Smooth muscle cell of bladder (primary cell): ENCODE measurements at places on chromosomes 11 and 22. TPM values are rescaled to one million over a fixed set of nuclear protein-coding genes. Genes with fewer than 3 reads are reported as not detected.

The ANKK1 gene
- under 0.01 TPM in 1 of 2 replicates, not detected in the other for total RNA-seq

The NXPE1 gene
- 0.09 TPM in 1 of 2 replicates, not detected in the other for total RNA-seq

The SMTNL1 gene
- not detected in 2 replicates for total RNA-seq

The DRD2 gene
- not detected in 2 replicates for total RNA-seq

The MS4A4E gene
- total RNA-seq: not detected in 2 replicates

The PDE3B gene
- total RNA-seq: 1.4 and 3.1 TPM in 2 replicates

The TTC36 gene
- total RNA-seq: 0.43 and 0.46 TPM in 2 replicates

The SPDYC gene
- not detected in 2 replicates for total RNA-seq

The GUCY1A2 gene
- 0.14 and 0.28 TPM in 2 replicates for total RNA-seq

The CELF1 gene
- 60.4 and 65.7 TPM in 2 replicates for total RNA-seq

The INCENP gene
- 5.8 and 7.5 TPM in 2 replicates for total RNA-seq

The CASP5 gene
- 0.14 TPM in 1 of 2 replicates, not detected in the other for total RNA-seq

The MYBPC3 gene
- total RNA-seq: not detected in 2 replicates

The USP47 gene
- 68.4 and 79.2 TPM in 2 replicates for total RNA-seq

The RFPL3 gene
- not detected in 2 replicates for total RNA-seq

The SULT4A1 gene
- total RNA-seq: 0.09 and 0.14 TPM in 2 replicates

The C22orf42 gene
- not detected in 2 replicates for total RNA-seq

The PHLDB1 gene
- 48.4 and 108 TPM in 2 replicates for total RNA-seq

The CEP126 gene
- total RNA-seq: 1.1 and 1.3 TPM in 2 replicates

The PYGM gene
- total RNA-seq: 0.57 and 3.1 TPM in 2 replicates

The PRRG4 gene
- under 0.01 and 0.09 TPM in 2 replicates for total RNA-seq

The MS4A4A gene
- not detected in 2 replicates for total RNA-seq

The APOA4 gene
- not detected in 2 replicates for total RNA-seq

The OR4C15 gene
- not detected in 2 replicates for total RNA-seq

The P2RX3 gene
- total RNA-seq: not detected in 2 replicates

The C11orf65 gene
- total RNA-seq: 0.83 and 1.3 TPM in 2 replicates
